ENCODE measurements at places on chromosomes 2 and 18.

- no peak for DNase-seq
Measured at GRCh38 chr18:43068781-43069180, 46.7 kb downstream of the RIT2 start.

DNA sequence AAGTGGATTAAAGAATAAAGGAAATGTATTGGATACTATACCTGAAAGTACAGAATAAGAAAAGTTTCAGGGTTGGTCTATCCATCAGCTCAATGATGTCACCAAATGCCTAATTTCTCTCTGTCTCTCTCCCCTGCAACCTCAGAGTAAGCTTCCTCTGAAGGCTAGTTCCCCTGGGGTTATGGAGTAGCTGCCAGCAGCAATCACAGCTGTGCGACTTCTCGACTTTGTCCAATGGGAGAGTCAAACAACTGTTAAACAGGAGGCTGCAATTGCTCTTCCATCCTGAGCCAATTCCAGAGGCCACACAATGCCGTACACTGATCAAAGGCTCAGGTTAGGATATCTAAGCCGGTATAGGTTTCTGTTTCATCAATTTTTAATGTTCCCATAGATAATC is 95.3 kb upstream of the FANCL start:
- DNase-seq = no peak

GRCh38 chr2:29420999-29421782 is 306.0 kb downstream of the CLIP4 start:
- no peak for DNase-seq

DNA sequence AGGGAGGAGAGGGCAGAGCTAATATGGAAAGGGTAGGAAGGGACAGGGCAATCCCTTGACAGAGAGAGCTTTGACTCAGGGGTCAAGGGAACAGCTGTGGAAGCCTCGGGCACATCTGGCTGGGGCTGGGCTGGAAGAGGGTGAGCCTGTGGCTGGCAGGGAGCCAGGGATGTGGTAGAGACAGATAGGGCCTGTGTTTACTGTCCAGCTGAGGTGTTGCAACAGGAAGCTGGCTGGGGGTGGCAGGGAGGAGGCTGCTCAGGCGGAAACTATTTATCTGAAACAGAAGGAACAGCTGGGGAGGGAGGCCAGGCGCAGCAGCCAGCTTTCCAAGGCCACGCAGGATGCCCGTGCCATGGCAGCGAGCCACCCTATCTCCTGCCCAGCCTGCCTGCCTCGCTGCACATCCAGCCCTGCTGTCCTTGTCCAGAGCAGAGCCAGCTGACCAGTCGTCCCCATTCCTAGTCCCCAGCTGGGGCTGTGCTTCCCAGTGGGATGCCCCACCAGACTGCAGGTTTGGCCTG is 264.7 kb downstream of the CYP26B1 start:
- DNase-seq = no peak

GRCh38 chr18:54777118-54777791 is 51.0 kb upstream of the RAB27B start:
- no peak for DNase-seq

DNA sequence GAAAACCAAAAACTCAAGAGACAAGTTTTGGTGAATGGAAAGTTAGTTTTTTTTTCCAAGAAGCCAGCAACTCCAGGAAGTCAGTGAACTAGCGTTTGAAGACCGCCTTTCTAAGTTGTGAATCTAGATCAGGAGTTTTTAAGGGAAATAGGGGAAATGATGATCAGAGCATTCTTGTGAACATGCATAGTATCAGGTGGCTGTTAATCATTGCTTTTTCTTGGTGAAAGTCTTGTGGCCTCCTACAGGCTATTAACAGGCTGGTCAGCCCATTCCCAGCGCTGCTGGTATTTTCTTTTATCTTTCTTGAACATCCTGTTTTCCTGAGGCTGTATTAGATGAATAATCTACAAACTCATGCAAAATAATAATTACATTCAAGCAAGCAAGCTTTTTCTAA is 155.8 kb downstream of the PTPRM start:
- DNase-seq = no peak

DNA sequence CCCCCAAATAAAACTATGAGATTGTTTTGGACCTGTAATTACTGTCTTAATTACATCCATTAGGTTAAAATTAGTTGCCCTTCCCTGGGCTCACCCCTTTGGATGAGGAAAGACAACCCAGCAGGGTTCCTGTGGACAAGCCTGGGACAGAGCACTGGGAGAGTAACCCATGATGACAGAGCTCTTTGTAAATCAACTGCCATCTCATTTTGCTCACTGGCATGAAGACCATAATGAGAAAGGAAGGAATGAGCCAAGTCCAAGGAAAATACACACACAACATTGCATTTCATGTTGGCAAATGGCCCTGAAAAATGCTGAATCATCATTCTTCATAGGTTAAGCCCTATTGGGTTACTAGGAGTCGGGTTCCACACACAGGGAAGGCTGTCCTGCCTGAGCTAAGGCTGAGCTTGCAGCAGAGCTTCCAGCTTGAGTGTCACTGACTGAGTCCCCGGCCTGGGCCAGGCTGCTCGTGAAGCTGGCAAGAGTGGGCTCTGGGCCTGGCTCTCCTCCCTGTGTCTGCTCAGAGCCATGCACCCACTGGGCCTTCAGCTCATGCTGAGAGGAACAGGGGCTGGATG is 94.1 kb upstream of the ACAA2 start:
- no peak for DNase-seq

DNA sequence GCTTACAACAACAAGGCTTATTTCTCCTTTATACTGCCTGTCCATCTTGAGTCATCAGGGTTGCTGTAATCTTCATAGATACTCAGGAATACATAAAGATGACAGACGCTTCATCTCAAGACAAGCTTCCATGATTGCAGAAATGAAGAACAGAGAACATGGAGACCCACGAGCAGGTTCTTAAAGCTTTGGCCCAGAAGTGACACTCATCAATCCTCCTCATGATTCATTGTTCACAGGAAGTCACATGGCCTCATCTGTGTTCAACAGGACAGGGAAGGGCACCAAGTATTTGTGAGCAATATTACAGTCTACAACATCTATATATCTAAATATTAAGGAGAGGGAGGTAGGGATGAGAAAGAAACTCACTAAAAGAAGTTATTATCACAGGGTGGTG is 36.5 kb upstream of the PGAP1 start:
- no peak for DNase-seq

DNA sequence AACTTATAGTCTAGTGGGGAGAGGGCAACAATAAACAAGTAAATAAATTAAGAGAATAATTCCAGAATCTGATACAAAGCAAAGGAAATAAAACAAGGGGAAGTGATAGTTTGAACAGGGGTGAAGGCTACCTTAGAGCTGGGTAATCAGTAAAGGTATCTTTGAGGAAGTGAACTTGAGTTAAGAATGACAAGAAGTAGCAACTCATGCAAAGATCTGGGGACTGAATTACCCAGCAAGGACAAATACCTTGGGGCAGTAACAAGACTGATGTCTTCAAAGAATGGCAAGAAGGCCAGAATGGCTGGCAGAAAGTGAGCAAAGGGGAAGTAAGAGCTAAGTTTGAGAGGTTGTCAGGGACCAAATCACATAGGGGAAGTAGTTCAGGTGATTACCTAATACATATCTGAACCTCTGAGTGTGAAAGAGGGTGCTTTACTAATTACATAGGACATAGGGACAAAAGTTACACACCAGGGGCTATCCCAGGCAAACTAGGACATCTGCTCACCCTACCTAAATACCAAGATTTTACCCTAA is 244.6 kb upstream of the HNRNPA3 start:
- no peak for DNase-seq

- DNase-seq = no peak
Measured at GRCh38 chr2:152740743-152741328, 22.4 kb downstream of the ARL6IP6 start.

GRCh38 chr2:150255528-150255927 is 231.9 kb downstream of the RND3 start:
- no peak for DNase-seq

DNA sequence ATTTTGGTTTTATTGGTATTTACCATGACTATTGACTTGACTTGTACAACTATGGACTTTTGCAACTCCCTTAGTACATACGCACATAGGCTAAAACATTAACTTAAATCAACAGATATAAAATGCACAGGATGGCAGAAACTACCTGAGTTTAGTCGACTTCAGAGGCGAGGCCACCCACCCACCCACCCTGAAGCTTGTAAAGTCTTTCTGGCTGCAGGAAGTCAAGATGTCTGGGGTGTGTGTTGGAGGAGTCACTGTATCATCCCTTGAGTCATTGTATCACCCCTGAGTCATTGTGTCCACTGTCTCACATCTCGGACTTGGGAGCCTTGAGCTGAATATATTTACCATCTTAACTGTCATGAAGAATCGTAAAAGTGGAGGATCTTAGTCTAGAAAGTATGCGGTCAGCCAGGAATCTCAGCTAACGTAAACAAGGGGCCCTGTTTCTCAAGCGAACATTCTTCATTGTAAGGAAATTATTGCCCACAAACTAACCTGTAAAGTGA is 140.0 kb upstream of the ST6GAL2 start:
- DNase-seq = no peak

DNA sequence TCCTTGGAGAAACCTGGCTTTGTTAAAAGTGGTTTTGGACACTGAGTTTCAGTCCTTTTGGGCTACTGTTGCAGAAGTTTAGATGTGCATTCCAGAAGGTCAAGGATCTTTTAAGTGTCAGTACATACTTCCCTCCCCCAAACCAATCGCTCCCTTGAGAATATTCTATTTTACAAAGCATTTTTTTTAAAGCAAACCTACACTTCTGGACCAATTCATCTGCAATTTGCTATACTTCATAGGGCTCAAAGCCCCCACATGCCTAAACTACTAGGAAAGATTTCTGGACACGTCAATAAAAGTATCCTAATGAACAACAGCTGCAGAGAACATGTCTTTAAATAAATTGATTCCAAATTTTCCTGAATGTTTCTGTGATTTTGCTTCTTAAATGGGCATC is 157.6 kb downstream of the RDH14 start:
- no peak for DNase-seq

DNA sequence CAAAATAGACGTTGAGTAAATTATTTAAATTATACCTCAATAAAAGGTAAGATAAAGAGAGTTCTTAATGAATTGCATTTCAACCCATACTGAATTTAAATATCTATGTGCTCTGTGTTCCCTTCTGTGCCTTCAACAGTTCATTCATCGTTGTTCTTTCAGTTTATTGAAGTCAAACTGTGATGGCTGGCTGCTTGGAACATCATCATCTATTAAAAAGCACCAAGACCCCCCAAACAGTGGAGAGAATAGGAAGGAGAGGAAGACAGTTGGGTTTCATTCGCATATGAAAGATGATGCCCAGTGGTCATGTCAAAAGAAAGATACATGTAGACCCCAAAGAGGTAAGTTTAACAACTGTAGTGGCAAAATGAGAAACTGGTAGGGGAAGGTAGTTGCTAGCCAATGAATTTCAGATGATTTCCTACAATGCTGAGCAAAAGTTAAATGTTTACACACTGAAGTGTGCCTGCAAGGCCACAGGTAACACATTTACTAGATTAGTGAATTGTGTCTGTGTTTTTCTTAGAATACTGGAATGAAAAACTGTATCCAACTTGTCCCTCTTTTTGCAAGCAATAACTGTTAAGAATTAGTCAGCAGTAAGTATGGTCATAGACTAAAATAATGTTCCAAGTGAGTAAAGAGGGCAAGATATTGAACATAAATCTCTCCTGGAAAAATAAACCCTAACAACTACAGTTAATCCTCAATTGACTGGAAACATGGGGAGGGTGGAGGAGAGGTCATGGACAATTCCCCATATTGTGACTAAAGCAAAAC is 331.3 kb downstream of the KIAA1328 start:
- no peak for DNase-seq

DNA sequence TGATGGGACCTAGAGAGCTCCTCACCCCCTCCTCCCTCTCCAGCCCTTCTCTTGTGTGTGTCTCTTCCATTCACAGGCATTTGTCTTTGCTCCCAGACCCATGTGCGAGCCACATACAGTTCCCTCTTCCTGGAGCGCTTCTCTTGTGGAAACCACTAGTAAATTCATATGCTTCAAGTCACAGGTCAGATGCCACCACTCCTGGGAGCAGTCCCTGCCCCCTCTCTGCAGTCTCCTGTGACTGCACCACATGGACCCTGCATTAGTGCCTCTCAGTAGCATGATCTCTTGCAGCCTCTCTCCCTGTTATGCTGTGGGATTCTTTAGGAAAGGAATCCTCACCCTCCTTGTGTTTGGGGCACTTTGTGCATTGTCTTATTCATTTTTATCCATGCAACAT is 96.5 kb upstream of the NFATC1 start:
- DNase-seq = no peak

- no peak for DNase-seq
Measured at GRCh38 chr2:239791526-239792404, 233.4 kb downstream of the NDUFA10 start.

DNA sequence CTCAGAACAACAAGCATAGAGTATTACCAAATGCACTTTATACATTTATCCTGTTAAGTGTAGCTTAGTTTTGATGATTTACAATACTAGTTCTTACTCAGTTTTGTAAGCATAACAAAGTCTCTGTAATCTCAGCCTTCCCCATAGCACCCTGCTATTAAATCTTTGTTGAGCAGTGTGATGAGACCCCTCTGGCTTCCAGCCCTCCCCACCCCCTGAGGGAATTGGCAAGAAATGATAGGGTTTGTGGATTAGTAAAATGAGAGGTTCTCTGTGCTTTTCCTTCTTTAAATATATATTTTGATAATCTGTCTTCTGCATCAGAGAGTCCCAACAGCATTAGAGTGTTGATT is 37.2 kb downstream of the ZNF521 start:
- DNase-seq = no peak

DNA sequence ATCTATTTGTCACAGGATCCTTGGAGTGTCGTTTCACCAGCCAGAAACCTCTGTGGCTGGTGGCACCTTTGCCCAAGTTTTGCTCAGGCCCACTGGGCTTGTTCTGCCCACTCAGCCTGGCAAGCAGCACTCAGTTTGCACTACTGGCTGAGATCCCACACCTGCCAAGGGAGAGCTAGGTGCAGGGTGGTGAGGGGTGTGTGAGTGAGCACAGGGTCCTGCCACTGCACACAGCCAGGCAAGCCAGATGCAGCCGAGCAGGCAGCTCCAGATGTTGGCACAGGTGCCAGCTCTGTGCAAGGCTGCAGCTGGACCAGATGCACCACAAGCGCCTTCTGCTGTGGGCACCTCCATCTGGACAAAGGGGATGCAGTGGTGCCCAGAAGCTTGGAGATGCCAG is 281.7 kb upstream of the UBE2E3 start:
- DNase-seq = no peak

DNA sequence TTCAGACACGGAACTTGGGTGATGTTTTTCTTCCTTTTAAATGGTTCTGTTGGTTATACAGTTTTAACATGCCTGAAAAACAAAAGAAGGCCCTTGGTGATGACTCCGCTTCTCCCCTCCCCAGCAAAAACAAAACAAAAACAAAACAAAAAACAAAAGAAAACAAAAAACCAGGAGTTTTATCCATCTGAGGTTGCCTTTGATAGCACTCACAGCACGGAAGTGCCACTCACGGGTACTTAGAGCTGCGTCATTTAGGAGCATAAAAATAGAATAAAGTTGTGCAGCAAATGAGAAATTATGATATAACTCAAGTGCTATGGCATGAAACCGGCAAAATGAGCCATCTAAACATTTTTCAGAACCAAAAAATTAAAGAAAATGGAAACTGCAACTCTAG is 57.7 kb downstream of the ZEB2 start:
- DNase-seq = no peak
